ENCODE measurements at places on chromosomes 2 and 18.

GRCh38 chr2:156562124-156562523 lies 125.9 kb downstream of the GPD2 start:
- DNase-seq = no peak

GRCh38 chr2:239499726-239500573 lies 99.1 kb upstream of the HDAC4 start:
- DNase-seq = no peak

DNA sequence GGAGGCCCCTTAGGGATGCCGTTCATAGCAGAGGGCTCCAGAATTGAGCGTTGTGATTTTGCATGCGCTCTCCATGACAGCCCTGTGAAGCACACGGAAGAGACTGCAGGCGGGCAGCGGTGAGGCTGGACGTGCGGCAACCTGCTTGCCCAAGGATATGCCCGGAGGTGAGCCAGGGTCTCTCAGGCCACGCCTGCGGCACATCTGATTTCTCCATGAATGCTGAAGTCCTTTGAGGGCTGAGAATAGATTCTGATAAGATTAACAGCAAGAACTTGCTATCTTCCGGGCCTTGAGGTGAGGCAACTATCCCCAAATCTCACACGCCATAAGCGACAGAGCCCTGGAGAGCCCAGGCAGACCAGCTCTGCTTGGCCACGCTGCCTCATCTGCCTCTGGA lies 55.6 kb upstream of the LAMA1 start:
- no peak for DNase-seq

DNA sequence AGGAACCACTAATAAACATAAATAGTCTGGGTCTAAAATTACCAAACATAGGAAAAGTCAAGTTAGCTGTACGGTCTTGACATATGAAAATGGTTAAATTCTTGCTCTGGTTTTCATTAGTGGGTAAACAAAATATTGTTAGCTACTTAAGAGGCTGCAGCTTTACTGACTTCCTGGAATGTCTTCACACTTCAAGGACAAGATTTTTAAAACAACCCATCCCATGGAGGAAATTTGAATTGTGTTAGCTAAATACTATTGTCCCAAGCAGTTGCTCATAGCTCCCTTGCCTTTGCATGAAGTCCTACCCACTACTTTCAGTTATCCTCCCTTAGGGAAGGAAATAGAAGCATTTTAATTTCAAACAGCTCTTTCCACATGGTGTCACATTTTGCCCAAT lies 128.5 kb downstream of the EPHA4 start:
- DNase-seq = no peak

GRCh38 chr2:174343623-174344455 lies 9.1 kb downstream of the SP9 start:
- DNase-seq = no peak

DNA sequence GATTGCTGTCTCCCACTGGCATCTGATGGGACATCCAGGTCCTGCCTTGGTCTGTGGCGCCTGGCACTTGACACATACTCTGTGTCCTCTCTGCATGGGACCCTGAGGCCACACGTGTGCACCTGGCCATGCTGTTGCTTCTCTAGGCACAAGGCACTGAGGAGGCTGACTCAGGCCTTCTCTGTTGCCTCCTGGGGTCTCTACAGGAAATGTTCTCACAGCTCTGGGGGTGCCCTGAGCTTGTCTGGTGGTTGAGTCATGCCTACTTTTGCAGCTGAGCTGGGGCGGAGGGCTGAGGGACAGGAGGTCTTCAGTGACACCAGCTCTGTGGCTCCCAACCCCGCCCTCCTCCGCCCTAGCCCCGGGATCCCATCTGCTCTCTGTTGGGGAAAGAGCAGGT lies 207.0 kb upstream of the HS6ST1 start:
- DNase-seq = no peak

DNA sequence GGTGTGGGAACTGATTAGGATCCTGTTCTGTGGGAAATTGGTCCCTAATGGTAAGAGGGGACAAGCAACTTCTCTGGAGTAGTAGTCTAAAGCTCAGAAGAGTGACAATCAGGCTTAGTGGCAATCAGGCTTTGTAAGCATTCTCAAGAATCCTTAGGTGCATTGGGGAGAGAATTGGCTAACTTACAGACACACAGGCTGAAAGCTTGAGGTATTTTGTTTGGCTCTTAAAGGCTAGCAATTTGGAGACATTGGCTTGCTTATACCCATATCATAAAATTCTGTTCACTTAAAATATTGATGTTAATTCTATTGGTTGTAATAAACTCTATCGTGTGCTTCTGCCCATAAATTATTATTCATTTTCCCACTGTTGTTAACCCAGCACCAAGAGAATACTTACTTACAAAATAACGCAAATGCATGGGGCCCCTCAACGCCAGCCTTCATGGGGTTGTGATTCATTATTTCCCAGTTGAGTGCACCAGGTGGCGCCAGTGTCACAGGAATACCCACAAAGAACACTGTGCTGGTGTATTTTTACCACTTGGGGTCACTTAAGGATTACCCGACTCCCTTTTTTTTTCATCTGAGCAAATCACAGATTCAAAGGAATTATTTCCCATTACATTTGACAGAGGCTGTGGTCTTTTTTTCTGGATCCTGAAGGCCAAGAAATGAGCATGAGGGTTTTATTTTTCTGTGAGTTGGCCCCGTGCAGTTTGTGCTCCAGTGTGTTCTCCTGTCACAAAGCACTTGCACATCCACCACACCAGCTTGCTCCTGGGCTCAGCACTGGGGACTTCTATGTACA lies 45.5 kb downstream of the DDX1 start:
- DNase-seq = no peak

DNA sequence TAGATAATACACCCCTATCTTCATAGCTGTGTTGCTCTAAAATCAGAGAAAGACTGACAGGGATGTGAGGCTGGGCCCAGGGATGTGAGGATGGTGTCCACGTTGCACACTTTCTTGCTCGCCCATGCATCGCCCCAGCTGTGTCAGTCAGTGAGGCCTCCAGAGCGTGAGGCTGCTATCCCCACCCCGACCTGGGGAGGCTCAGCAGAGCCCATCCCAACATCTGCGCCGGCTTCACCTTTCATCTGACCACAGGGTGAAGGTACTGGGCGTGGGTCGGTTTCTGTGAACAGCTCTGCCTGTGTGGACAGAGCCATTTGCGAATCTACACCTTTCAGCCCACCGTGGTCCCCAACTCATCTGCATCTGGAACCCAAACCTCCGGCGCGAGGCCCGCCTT lies 255.7 kb downstream of the HDAC4 start:
- DNase-seq = no peak

DNA sequence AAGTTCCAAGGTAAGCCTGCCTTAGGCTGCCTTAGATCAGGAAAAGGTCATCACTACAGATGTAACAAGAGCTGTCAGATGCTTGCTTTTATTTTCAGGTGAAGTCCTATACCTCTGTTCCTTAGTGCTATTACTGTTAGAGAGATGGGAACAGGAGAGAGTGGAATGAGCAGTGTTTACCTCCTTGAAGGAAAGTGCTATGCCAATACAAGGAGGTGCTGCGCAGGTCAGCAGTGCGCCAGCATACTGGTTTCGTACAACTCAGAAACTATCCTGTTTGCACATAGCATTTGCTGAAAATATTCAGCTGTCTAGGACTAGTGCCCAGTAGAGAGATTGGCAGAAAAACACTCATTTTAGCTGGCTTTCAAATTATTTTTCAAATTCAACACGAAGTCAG lies 413.0 kb upstream of the RAB12 start:
- no peak for DNase-seq

DNA sequence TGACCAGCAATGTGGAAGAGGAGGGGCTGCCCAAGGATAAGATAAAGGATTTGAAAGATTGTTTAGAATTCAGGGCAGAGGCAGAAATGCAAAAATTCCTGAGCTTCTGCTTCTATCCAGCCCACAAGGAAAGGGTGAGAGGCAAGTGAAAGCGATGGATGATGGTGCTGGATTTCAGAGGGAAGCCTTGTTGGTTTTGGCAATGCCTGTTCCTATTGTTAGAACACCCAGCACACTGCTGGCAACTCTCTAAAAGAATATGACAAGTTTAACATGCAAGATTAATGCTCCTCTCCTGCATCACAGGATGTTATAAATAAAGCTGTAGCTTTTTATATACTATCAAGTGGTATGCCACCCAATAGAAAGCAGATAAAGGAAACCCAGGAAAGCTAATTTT lies 92.6 kb downstream of the ZNF385B start:
- DNase-seq = no peak

GRCh38 chr2:182541268-182541667 lies 114.4 kb upstream of the PDE1A start:
- DNase-seq = no peak

GRCh38 chr18:26432651-26433424 lies 115.5 kb downstream of the KCTD1 start:
- DNase-seq = no peak

GRCh38 chr2:130825231-130825965 lies 11.3 kb upstream of the ARHGEF4 start:
- DNase-seq = no peak

DNA sequence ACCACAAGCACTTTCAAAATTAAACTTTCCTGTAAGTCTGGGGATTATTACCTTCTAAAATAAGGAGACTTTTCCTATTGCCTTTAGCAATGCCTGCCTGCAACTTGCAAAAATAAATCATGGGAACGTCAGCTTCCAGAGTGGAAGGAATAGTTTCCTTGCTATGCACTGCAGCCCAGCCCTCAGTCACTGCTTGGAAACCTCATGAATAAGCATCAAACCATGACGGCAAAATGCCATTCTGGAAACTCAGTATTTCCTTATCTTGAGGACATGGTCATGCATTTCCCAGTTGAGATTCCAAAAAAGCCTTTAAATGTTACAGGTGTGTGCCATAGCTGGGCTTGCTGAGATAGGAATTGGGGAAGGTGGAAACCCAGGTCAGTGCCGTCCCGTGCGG lies 84.2 kb upstream of the OTOS start:
- DNase-seq = no peak

DNA sequence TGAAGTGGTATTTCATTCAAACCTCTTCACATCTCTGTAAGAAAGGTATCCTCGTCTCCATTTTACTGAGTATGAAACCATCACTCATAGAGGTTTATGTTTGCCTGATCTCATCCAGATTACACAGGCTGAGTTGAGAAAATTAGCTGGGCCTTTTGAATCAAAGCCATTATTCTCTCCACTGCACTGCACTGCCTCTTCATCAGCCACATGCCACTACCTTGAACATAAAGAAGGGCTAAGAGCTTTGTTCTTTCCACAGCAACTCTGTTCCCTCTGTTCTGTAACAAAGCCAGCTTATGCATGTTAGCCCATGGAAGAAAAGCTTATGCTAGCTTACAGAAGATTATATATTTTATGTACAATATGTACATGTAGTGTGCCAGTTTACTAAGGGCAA lies 362.6 kb upstream of the DLGAP1 start:
- no peak for DNase-seq

GRCh38 chr2:29921560-29921915 lies at the start of gene ALK:
ALK (minus strand) TSS chr2:29921586; CDS start chr2:29920659, 927 bp downstream.
- peak; percentile 82 for DNase-seq

- DNase-seq = no peak
Measured at GRCh38 chr2:174149530-174149929, 98.8 kb downstream of the OLA1 start.

- DNase-seq = no peak
Measured at GRCh38 chr18:49139766-49140165, 189.0 kb upstream of the SMAD7 start.

- no peak for DNase-seq
Measured at GRCh38 chr2:226893216-226893615, 57.4 kb downstream of the RHBDD1 start.
